Activated CD4-positive, CD25-positive, alpha-beta regulatory T cell (primary cell): ENCODE measurements at places on chromosomes 6 and 20.

DNA sequence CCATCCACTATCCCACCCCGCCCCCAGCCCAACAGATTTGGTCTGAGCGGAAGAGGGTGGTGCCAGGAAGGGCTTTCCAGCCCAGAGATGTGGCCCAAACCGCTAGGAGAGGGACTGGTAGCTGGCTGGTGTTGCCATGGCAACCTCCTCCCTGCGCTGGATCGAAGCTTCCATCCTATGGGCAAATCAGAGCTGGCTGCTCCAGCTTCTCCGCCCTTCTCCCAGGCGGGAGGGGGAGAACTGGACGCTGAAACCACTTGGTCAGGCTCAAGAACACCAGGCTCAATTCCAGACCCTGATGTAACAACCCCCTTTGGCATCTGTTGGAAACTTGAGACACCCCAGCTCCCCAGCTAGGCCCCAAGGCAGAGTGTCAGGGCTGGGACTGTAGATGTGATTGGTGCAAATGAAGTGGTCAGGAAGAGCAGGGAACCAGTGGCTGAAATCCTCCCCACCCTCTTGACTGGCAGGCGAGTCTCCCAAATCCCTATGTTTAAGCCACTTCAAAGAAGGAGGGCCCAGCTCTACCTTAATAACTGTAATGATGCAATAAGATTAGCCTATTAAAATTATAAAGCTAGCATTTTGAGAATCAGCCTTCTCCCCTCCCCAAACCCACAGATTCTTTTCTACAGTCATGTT, 4.2 kb downstream of the RIMS4 start:
- DNase-seq = no peak

- no peak for DNase-seq
Observed at GRCh38 chr6:11760015-11760473, 18.6 kb downstream of the ADTRP start.

DNA sequence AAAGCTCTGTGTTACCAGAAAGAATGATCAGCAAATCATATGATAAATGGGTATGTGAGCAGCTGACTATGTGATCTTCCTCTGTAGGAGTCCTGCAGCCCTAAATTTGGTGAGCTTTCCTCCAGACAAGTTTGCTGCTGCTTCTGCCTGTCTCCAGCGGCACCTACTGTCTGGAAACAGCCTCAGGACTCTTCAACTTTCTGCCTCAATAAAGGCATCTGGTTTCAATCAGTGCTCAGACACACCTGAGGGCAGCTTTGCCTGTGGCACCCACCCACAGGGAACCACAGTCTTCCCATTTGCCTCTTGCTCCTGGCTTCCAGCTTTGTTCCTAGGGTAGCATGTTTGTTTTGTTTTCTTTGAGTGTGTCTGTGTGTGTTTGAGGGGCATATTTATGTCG, 727.9 kb upstream of the MAN1A1 start:
- DNase-seq = no peak

GRCh38 chr20:15031546-15032351, 694.3 kb upstream of the FLRT3 start:
- no peak for DNase-seq

DNA sequence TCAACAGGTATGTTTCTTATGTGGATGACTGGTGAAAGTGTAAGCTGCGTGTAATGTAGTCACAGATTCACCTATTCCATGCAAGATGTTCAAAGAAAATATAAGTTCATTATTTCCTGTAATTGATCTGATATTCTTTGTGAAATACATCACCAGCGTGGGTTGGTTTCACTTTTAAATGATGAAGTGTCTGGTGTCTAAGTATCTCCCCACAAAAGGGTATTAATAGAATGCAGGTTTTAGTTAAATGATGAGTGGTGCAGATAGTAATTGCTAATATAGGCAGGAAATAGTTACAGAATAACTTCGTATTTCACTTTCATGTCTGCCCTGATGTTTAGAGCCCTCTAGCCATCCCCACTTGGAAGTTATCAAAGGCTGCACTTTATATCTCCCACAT, 22.2 kb downstream of the PGBD1 start:
- no peak for DNase-seq

DNA sequence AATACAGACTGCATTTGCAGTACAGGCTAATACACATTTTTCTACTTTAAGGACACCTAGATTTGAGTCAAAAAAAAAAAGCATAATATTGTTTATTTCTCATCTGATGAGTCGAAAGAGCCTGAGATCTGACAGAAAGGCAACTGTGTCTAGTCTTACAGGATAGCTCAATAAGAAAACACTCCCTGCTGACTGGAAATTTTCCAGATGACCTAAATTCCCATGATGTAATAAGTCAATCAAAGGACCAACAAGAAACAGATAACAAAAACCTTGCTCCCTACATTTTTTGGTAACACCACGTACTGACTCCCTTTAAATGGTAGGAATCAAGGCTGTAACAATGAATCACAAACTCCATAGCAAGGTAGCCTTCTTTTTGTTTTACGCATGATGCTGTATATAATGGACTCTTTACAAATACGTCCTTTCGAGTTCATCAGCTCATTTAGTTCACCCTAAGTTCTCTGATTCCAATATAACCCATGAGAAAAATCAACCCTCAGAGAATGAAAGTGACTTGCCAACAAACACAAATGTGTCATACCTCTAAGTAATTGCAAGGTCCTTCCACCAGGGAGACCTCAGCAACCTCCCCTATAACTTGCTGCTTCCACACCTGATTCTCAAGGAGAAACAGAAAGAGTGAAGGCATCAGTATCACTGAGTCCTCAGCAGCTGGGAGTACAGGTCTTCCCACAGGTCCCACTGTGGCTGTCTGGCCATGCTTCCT, 12.1 kb downstream of the TBX18 start:
- DNase-seq = no peak

- no peak for DNase-seq
Observed at GRCh38 chr6:117007659-117008058, 130.6 kb downstream of the RFX6 start.

DNA sequence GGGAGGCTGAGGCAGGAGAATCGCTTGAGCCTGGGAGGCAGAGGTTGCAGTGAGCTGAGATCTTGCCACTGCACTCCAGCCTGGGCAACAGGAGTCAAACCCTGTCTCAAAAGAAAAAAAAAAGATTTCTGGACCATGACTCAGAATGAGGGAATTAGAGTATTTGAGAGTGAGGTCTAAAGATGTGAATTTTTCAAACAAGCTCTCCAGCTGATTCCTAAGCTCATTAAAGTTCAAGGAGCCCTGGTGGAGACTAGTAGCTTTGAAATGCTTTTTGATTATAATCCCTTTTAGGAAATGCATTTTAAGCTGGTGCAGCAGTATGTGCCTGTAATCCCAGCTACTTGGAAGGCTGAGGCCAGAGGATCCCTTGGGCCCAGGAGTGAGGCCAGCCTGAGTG, 21.8 kb upstream of the SRF start:
- no peak for DNase-seq

DNA sequence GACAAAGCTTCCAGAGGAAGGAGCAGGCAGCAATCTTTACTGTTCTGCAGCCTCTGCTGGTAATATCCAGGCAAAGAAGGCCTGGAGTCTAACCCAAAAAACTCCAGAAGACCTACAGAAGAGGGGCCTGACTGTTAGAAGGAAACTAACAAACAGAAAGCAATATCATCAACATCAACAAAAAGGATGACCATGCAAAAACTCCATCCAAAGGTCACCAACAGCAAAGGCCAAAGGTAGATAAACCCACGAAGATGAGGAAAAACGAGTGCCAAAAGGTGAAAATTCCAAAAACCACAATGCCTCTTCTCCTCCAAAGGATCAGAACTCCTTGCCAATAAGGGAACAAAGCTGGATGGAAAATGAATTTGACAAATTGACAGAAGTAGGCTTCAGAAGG, 469.8 kb upstream of the FLRT3 start:
- DNase-seq = no peak

DNA sequence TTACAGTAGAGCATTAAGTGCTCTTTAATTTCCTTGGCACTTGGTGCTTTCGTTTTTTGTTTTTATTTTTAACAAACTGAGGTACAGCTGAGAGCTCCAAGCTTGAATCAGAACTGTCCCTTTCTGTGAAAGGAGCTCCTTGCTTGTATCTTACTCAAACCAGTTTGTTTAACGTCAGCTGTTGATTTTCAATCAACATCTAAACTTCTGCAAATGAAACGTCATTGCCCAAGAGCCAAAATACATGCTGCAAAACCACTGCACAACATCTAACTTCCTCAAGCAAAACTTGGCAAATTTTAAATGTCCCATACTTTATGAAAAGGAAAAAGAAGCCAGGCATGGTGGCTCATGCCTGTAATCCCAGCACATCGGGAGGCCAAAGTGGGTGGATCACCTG, 15.2 kb downstream of the VNN2 start:
- no peak for DNase-seq

DNA sequence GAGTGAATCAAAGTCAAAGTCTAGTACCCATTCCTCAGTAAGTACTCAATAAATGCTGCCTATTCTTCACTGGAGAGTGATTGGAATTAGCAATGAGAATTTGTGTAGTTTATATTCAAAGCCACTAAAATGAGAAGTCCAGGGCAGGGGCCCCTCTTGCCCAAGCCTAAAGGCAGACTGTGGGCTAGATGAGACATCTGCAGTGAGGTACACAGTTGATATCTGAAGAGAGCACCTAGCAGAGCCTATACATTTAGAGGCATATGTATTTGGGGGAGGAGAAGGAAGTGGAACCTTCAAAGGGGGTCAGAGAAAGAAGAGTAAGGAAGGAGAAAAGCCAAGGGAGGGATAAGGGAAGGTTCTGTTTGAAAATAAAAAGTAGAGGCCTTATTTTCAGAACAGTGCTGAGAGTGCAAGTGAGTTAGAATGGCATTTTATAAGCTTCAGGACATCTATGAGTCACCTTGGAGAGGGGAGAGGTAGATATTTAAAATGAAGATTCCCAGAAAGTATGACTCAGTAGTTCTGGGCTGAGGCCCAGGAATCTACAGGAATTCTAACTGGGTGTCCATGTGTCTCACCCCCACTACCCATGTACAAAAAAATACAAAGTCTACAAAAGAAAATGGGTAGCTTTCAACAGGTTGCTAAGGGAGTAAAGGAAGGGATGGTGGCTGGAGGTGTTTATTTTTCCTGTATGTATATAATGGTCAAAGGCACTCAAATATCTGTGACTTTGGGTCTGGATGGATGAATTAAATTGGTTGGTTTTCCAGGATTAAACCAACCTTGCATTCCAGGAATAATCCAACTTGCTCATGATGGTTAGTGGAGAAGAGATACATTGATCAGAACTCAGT, 135.1 kb downstream of the ZFP64 start:
- DNase-seq = no peak

GRCh38 chr6:166366921-166367320, 15.8 kb downstream of the MPC1 start:
- DNase-seq = no peak

GRCh38 chr20:60718743-60719480, 533.1 kb upstream of the CDH4 start:
- DNase-seq = no peak
